Cerebellar nuclear complex (tissue), 1 donor: ENCODE measurements at places on chromosomes 12 and 14.

DNA sequence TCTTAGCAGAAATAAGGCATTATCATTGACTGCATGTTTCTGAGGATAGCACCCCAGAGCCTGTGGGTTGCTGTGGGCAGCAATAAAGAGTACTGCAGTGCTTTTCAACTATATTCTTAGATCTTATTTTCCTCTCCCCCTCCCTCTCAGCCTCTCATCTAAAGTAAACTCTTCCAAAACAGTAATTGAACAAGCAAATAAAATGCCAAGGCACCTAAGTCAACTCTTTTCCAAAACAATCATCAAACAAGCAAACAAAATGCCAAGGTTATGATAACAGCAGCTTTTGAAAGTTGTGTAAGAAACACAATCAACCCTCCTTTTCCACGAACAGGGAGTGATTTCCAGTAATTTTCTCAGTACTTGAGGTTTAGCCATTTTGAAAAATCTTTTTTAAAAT, 1542.6 kb downstream of the AACS start:
- DNase-seq, result no peak

DNA sequence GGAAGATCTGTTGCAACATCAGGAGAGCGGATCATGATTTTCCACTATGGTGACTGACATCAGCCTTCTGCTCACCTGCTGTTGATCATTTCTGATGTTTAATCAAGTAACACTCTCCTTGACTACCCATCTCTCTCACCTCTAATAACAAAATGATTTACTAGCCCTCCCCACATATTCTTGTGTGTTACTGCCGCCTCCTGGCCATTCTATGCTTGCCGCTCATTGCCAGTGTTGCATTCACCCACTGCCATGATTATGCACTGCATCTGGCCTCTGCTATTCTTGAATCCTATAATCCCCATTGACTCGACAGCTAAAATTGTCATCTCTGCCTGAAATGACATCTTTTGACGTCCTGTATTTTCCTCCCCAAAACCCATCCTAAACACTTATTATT, 113.8 kb downstream of the RERGL start:
- no peak for DNase-seq

- no peak for DNase-seq
These were observed 47.6 kb downstream of the MYBPC1 start for GRCh38 chr12:101642115-101643067.

DNA sequence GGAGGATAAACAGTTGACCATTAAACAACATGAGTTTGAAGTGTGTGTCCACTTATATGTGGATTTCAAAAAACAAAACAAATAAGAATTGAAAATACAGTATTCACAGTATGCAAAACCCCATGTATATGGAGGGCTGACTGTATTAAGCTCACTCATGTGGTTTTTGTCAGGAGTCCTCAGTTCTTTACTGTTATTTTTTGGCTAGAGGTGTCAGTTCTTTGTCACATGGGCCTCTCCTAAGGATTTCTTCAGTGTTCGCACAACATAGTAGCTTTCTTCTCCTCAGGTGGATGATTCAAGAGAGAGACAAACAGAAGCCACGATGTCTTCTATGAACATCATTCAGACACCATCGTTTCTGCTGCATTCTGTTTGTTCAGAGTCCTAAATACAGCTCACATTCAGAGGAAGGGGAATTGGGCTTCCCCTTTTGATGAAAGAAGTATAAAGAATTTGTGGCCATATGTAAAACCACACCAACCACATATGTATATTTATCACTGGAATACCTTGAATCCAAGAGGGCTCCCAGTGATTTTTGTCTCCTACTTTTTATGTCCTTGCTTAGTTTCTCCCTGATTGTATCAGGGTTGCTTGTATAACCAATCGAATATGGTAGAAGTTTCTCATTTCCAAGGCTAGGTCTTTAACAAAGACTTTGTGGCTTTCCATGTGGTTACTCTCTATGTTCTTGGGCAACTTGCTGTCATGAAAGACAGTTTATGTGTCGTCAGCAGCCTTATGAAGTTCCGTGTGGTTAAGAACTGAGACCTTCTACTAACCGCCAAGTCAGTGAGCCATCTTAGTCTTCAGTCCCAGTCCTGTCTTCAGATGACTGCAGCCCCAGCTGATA, 18.9 kb downstream of the MNAT1 start:
- DNase-seq, result no peak

GRCh38 chr14:49280566-49280965, 305.6 kb downstream of the RPS29 start:
- DNase-seq, result no peak

GRCh38 chr12:62525271-62525670, 58.6 kb downstream of the MON2 start:
- no peak for DNase-seq

DNA sequence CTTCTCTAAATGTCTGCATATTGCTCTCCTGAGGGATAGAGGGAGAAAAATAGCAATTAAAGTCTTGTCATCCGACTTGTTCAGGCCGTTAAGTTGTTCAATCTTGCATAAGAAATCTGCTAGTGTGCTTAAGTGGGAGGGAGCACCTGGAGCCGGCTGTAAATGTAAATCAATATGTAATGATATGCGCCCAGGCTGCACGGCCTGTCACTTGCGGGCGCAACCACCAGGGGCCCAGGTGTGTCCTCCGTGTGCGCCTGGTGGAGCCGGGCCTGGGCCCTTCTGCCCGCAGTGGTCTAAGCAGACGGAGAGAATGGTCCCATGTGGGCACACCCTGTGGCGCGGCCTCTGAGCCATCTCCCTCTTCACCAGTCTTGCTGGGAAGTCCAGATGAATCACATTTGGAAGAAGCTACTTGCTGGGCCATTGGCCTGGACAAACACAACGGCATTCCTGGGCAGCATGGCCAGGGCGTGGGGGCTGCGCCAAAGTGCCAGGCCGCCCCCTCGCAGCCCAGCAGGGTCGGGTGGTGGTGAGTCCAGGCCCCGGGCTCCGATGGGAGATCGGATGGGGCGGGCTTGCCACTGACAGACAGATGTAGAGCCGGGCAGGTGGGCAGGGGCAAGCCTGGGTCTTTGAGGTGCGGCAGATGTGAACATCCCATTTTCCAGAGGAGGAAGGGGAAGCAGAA, 193.3 kb upstream of the C14orf180 start:
- DNase-seq, result no peak

DNA sequence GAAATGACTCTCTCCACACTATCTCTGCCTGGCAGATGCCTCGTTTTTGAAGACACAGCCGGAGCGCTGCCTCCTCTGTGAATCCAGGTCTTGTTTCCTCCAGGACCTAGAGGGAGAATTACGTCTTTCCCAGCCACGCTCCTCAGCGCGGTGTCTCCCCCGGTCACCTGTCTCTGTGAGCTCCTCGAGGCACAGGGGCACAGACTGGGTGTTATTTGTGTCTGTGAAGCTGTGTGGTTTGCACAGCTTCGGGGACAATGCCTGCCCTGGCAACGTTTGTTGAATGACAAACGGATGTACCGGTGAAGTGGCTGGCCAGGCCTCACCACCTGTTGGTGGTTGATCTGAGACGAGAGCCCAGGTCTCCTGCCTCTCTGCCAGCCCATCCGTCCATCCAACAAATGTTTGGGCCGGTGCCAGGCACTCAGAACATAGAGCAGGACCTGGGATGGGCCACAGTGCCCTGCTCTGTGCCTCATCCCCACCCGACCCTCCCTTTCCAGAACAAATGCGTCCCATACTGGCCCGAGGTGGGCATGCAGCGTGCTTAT, 6.1 kb downstream of the PTPN6 start:
- DNase-seq, result no peak

DNA sequence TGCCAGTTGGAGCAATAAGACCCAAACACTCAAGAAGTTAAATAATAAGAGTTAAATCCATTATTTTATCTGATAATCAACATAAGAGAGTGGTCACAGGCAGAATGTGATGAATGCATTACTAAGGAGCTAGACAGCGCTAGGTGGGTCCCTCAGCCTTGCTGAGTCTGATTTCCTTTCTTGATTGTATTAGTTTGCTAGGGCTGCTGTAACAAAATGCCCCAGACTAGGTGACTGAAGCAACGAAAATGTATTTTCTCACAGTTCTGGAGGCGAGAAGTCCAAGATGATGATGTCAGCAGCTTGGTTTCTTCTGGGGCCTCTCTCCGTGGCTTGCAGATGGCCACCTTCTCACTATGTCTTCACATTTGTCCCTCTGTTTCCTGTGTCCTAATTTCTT, 8.2 kb upstream of the CCDC177 start:
- DNase-seq, result no peak

DNA sequence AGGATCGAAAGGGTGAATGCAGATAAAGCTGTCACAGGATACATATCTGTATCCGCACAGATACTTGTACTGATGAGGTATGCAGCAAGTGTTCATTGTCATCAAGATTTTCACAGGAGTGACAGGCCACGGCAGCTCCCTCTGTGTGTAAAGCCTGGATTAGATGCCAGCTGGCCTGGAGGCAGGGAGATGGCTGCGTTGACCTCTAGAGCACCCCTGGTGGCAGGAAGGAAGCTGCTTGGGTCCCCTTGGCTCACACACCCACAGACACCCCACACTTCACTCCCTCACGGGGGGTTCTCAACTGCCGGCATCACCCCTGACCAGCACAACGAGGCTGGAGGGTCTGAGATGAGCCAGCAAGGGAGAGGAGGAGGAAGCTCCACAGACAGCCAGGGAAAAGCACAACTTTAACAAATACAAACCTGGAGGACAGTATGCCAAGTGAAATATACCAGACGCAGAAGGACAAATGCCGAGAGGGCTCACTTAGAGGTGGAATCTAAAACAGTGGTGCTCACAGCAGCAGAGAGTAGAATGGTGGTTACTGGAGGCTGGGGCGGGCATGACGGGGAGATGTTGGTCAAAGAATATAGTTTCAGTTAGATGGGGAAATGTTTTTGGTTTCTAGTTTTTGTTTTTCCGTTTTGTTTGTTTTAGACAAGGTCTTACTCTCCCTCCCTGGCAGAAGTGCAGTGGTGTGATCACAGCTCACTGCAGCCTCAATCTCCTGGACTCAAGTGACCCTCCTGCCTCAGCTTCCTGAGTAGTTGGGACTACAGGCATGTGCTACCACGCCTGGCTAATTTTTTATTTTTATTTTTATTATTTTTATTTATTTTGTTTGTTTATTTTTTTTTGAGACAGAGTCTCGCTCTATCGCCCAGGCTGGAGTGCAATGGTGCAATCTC, 45.7 kb downstream of the TEAD4 start:
- DNase-seq, result no peak

DNA sequence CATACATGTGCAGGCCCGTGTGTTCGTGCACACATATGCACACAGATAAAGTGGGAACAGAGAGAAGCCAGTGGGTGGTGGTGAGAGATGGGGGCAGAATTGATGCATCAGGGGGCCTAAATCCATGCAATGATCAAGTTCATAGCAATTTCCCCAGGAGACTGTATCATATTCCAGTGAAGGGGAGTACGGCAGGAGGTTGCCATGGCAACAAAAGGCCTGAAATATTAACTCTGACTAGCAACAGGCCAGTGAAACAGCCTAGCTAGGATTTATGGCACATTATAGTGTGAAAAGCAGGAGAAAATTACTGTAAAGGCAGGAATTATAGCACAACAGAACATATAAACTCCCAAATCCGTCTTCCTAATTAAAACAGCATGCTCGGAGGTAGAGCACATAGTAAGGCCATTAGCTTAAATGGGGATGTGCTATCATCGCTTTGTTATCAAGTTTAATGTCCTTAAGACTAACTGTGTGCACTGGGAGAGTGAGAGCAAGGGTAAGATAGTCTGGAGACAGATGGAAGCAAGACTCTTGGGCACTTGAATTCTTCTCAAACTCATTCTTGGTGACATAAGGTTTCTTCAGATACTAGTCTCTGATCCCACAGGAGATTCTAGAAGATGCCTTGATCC, 806.3 kb downstream of the DIO2 start:
- no peak for DNase-seq

DNA sequence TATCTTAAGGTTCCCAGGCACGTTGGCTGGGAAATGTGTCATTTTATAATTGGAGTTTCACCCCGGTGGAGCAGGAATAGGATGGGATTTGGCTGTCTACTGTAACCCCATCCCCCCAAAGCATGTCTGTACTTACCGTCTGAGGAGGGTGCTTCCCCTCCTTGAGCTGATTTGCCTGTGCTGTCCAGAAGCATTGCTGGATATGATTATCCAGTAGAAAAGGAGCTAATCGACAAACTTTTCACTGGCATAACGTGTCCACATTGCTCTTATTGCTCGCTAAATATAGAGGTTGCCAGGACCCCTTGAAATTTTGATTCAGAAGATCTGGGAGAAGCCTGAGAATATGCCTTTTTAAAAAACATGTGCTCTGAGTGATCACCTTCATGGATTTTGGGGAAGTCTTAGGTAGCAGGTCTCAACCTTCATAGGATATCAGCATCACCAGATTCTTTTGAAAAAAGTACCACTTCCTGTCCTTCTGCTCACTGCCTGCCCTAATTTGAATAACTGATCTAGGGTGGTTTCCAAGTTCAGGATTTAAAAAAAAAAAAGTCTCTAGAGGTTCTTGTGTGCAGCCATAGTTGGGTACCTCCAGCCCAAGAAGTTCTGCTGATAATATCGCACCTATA, 80.4 kb upstream of the KCNA1 start:
- no peak for DNase-seq

GRCh38 chr14:94153750-94154342, 20.3 kb upstream of the PPP4R4 start:
- no peak for DNase-seq

DNA sequence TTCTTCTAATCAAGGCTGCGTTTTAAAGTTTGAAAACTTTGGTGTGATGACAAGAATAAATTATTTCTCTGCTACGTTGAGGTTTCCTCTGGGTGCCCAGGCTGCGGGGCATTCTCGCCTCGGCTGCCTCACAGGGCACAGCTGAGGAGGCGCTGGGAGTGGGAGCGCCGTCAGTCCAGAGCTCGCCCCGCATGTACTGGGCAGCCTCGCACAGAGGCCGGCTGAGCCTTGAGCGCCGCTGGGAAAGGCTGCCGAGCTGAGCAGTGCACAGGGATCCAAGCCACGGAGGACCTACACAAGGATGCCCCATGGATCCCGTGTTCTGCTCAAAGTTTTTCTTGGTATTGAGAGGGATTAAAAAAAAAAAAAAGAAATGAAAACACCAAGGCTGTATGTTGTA, 11.6 kb downstream of the RFX4 start:
- DNase-seq, result no peak

DNA sequence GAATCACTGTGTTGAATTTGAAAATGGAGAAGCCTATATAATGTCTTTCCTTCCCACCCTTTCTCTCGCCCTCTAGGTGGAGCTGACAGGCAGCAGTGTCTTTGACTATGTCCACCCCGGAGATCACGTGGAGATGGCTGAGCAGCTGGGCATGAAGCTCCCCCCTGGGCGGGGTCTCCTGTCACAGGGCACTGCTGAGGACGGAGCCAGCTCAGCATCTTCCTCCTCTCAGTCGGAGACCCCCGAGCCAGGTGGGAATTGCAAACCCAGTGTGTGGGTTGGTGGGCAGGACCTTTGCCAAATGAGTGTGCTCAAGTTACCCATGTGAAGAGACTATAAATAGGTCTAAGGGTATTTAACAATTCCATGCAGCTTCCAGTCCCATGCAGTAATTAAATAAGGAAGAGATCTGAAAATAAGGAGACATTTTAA, 274.7 kb downstream of the EGLN3 start:
- no peak for DNase-seq
